ENCODE measurements at places on chromosomes 12 and 14.

DNA sequence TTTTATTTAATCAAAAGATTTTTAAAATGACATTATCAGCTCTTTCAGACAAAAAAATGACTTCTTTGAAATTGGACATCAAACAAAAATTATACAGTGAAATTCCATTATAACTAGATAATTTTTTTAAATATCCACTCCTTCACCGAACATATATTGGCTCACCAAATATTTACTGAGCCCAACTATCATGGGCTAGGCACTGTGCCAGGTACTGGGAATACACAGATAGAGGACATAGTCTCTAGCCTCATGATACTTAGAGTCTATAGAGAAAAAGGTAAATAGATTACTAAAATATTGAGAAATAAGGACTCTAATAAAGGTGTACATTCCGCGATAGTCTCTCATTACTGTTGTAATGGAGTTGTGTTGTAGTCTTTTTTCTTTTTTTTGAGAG lies 219.9 kb downstream of the SEC23A start:
- DNase-seq = no peak

DNA sequence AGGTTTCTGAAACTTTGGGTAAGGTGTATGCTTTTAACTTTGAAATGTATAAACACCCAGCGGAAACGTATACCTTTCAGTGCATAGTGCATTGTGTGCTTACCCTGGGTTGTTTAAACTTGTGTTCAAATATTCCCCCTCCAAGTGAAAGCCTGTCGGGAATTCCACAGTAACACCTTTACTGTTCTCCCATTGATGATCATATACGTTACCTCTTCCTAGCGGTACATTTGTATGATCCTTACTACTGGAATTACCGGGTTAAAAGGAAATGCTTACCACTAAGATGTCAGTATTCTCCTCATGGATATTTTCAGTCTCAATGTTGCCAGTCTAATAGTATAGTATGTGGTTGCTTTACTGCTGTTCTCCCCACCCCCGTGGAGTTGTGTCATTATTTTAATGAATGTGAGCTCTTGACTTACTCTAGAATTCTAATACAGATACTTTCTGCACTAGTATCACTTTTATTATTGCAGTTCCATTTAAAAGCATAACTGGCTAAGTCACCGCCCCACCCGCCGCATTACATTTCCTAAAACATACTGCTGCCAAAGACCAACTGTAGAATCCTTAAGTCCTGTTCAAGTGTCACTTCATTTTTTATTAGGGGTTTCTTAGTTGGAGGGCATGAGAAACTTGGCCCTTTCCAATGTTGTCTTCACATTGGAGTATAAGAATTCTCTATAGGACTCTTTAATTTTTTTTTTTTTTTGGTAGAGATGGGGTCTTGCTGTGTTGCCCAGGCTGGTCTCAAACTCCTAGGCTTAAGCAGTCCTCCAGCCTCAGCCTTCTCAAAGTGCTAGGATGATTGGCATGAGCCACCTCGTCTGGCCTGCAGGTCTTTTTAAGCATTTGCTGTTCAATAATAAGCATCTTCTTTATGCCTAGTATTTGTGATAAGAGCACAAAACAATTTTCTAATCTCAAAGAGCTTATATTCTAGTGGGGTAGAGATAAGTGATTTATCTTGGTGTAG lies 24.9 kb downstream of the NUDT4 start:
- no peak for DNase-seq

- peak; percentile 71 for DNase-seq
Measured at GRCh38 chr12:93502802-93503623, 35.7 kb downstream of the MRPL42 start.

GRCh38 chr12:113388351-113388750 lies 15.3 kb downstream of the SDS start:
- DNase-seq = no peak

DNA sequence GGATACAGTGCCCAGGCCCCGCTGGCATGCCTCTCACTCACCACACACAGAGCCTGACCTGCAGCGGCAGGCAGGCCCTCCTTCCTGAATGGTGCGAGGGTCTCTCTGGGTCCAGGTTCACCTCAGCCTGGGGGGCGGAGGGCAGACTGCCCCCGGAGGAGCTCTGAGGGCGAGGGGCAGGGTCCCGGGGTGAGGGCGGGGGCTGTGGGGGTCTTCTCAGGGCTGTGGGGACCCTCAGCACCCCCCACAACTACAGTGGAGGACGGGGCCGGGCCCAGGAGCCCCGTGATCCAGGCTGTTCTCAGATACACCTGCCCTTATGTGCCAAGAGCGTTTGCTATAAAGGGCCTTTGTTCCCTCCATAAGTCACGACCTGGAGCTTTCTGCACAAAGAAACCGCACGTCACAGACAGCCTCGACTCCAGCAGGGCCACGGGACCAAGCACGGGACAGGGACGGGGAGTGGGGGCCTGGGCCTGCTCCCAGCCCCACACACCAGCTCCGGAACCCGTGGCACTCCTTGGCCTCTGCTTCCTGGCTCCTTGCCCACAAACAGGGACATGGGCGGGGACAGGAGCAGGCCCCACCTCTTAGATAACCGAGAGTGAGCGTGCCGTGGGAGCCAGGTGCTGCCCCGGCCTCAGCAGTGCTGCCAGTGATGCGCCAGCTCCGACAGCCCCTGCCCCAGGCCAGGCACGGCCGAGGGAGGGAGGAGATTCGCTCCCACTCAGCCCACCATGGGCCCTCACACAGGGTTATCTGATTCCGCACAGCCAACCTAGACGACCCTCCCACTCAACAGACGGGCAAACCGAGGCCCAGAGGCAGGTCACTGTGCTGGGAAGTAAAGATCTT lies 101.9 kb downstream of the RFLNA start:
- no peak for DNase-seq

- peak; percentile 32 for DNase-seq
Measured at GRCh38 chr14:64760146-64760755, 56.0 kb downstream of the PLEKHG3 start.

DNA sequence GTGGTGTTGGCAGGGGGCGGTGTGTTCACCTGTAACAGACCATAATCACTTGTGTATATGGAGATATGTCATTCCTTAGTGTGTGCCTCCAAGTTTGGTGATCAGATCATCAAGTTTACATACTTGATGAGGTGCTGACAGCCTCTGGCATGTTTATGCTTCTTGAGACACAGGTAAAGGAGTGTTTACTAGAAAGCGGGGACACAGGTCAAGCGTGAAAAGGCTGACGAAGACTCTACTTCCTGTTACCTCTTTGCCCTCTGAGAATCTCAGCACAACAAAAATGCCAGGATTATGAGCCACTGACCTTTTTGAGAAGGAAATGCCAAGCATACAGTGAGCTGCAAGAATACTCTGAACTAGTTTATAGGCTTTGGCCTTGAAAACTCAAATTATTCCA lies 29.6 kb downstream of the PRDM4 start:
- peak; percentile 3 for DNase-seq

DNA sequence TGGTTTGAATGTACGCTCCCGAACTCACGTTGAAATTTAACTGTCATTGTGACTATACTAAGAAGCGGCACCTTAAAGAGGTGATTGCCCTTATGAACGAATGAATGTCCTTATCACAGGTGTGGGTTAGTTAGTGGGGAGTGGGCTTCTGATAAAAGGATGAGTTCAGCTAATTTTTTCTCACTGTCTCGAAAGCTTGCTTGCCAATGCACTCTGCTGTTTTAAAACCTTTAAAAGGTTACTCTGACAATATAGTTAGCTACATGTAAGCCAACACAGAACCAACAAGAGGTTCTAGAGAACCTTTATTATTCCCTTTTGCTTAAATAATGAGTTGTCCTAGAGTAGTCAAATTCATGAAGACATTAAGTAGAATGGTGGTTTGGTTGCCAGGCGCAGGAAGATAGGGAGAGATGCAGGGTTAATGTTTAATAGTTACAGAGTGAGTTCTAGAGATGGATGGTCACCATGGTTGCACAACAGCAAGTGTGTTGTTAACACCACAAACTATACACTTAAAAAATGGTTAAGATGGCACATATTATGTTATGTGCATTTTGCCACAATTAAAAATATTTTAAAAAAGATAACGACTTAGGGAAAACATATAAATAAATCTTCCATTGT lies 26.3 kb downstream of the RTN1 start:
- no peak for DNase-seq

DNA sequence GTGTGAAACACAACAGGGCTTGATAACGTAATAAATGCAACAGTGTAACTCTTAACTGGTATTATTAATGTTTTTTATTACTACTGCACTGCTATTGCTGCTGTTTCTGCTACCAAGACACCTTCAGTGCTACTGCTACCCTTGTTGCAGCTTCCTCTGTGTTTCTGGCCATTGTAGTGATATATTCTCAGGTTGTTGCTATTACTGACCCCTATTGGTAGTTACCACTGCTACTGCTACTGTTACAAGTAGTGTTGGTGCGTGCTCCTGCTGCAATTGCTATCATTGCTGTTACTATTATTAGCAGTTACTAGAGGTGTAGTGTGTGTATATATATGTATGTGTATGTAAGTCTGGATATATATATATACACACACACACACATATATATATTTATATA lies 87.2 kb upstream of the PTPRB start:
- peak; percentile 43 for DNase-seq

DNA sequence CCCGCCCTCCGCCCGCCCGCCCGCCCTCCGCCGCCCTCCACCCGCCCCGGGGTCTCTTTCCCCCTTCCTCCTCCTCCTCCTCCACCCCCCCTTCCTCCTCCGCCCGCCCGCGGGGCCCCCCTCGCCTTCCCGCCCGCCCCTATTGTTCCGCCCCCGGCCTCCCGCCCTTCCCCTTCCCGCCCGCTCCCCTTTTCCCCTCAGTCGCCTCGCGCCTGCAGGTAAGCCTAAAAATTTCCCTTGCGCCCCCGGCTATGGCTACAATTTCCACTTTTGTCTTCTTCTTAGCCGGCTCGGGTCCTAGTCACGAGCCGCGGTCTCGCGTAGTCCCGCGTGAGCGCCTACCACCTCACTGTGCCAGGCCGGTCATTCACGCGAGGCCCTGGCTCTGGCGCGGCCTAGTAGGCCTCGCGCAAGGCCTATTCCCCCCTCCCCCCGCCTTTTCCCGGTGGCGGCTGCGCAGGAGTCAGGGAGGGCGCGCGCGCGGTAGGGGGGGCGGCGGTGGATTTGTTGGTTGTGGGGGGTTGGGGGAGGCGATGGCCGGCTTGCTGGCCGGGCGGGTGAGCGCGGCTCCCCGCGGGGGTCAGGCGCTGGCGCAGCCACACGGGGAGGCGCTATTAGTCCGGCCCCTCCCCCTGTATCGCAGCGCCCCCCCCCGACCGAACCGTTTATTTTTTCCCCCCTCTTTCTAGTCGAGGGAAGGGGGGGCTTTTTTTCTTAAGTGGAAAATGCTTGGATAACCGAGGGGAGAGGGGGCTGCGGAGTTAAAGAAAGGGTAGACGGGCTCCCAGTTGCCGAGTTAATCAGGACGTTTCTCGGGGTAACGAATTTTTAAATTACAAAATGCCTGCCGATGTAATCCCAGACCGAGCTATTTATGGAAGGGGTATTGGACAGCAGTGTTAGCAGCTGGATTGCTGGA lies 516 bp downstream of the PCBP2 start:
- peak; percentile 74 for DNase-seq

DNA sequence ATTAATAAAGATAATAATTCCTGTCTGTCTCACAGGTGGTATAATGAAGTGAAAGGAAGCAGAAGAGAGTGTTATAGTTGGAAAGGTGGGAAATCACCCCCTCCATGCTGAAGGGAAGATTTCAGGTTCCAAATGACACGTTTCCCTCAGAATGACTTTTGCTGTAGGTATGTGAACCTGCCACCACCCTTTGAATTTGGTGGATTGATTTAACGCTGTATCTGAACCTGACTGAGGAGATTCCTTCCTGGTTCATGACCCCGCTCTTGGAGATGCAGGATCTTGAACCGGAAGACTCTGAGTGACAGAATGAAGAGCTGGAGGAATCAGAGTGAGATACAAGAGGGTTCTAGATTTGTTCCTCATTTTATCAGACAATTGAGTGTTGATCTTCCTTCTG lies 20.3 kb upstream of the EMP1 start:
- DNase-seq = no peak

- no peak for DNase-seq
Measured at GRCh38 chr12:113245695-113246477, 24.6 kb downstream of the TPCN1 start.

DNA sequence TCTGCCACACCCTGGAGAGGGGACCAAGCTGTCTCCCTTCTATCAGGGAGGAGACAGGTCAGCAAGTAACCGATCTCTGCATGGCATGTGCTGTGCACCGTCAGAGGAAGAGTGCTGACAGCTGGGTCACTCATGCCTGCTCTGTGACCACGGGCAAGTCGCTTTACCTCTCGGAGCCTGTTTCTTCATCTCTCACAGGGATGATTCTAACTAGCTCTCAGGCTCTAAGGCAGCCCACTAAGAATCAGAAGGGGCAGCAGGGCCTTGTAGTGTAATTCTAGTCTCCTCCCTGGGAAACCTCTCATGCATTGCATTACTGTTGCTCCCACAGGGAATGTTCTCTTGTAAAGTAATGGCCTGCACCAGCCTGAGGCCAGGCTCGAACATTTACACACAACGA lies 11.9 kb downstream of the CD9 start:
- no peak for DNase-seq

DNA sequence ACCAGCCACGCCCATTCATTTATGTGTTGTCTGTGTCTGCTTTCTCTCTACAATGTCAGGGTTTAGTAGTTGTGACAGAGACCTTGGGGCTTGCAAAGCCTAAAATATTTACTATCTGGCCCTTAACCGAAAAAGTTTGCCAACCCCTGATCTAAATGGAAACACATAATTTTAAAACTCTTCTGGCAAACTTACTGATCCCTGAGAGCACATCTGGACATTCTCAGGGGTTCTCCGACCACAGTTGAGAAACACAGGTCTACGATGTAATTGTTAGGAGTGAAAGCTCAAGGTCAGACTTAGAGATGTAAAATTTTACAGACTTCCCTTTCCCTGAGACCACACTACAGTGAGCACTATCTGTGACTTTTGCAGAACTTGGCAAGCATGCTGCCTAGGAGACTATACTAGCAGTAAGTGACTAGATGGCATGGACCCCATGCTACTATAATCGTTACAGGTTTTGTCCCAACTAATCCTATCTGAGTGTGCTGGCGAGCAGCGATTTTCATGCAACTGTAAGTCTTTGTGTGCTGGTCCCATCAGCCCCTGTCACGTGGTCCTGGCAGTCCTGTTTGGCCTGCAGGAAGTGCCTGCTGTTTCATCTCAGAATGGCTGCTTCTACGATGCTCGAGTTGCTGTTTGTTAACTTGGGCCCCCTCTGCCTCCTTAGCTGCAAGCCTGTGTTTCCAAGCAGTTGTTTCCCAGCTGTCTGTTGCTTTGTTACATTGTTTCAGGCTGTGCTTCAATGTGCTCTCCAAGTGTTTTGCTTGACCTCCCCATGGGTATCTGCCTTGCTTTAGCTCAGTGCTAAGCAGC lies 21.6 kb downstream of the TMTC2 start:
- no peak for DNase-seq

- DNase-seq = no peak
Measured at GRCh38 chr12:54230555-54230954, 41.8 kb upstream of the SMUG1 start.

DNA sequence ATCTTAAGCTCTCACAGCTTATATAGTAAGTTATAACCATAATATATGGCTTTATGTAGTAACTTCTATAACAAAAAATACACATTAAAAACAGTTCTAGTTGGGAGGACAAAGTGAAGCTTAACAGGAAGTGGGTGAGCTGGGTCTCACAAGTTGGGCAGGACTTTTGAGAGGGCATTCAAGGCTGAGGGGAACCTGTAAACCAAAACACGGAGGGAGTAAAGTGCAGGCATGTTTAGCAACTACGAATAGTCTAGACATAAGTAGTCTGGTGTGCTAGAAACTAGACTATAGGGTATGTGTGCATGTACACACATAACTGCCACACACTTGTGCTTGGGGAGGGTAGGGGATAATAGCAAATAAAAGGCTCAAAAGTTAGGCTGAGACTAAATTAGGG lies 14.2 kb upstream of the NEK9 start:
- DNase-seq = no peak

GRCh38 chr12:124036657-124037109 lies 63.7 kb downstream of the ZNF664 start:
- DNase-seq = peak; percentile 66
